Muscle of leg (tissue), 16 donors: ENCODE measurements at places on chromosomes 5 and 9. TPM values are rescaled to one million over a fixed set of nuclear protein-coding genes. Genes with fewer than 3 reads are reported as not detected.

GALNT10 gene
- total RNA-seq: 16.6 TPM

GRCh38 chr5:161134956-161135355 is 282.9 kb upstream of the ATP10B start:
- no peaks in the 10 kb centered on the region for H3K36me3 ChIP-seq
- DNase-seq: no peak
- no peak overlapping the region for H3K27ac ChIP-seq

DNA sequence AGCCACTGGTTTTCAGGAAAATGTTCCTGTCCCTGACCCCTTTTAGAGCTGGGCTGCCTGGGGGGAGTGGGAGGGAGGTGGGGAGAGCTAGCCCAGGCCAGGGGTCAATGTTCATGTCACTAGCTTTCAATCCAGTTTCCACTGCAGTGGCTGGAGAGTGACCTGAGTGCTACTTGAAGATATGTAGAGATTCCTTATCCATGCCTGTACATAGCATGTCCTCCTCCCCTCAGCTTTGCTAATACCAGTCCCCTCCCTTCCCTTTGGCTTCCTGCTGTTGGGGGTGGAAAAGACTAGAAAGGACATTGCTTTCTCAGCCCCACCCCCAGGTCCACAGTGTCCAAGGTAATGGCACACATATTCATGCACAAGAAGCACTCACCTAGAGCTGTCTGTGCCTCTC is 7.8 kb downstream of the DNAJB5 start:
- peaks cover 47% of the 10 kb centered on the region for H3K4me1 ChIP-seq
- DNase-seq: no peak
- H3K4me3 ChIP-seq: no peak overlapping the region
- peaks cover 29% of the 10 kb centered on the region for H3K36me3 ChIP-seq
- no peaks in the 10 kb centered on the region for H3K27me3 ChIP-seq
- H3K27ac ChIP-seq: no peak overlapping the region

- peaks cover 75% of the 10 kb centered on the region for H3K27me3 ChIP-seq
- no peaks in the 10 kb centered on the region for H3K36me3 ChIP-seq
- peak overlapping the region; percentile 37 for H3K4me3 ChIP-seq
- DNase-seq: peak; percentile 45
- no peak overlapping the region for H3K27ac ChIP-seq
- H3K4me1 ChIP-seq: peaks cover 20% of the 10 kb centered on the region
Observed at GRCh38 chr5:88674356-88675167, 208.4 kb downstream of the MEF2C start.

KIF4B gene
- under 0.01 TPM for total RNA-seq

HTR1A gene
- not detected for total RNA-seq

DNA sequence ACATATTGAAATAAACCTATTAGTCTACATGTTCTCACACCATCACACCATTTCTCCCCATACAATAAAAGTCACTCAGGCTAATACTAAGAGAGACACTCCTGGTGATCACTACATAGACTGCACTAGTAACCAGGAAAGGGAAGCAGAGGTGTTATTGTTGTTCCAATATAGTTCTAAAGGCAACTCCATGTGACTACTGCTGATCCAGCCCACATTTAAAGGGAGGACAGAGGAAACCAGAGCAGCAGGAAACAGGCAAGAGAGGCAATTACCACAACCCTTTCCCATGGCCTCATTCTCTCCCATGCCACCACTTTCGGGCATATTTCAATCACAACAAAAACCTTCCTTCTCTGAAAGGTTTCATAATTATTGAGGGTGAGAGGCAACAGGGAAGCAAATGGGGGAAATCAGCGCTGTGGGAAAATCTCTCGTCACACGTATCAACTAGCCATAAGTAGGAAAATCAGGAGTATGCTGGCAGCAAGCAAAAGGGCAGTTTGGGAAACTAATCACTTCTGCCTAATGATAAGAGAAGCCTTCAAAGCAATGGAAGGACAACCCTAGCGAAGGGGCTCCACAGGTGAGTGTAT is 1.8 kb downstream of the UBAP2 start:
- peak; percentile 32 for DNase-seq
- H3K4me1 ChIP-seq: peaks cover 14% of the 10 kb centered on the region
- peak overlapping the region; percentile 31 for H3K27ac ChIP-seq
- H3K27me3 ChIP-seq: no peaks in the 10 kb centered on the region
- H3K36me3 ChIP-seq: peaks cover 11% of the 10 kb centered on the region

DNA sequence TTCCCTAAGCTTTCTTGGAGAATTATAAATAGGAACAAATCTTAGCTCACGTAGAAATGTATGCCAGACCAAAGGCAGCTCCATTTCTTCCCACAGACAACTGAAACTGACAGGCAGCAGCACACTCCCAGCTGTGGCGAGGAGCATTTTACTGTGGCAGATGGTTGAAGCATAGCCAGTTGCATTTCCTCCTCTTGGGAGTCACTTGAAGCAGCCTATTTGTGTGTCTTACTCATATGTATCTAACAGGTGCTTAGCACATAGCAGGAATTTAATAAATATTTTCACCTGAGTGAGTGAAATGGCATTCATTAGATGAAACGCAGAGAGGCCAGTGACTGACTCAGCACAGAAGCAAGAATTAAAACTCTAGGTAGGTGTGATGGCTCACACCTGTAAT is 12.3 kb upstream of the MTMR12 start:
- H3K27me3 ChIP-seq: no peaks in the 10 kb centered on the region
- peak overlapping the region; percentile 29 for H3K27ac ChIP-seq
- H3K4me1 ChIP-seq: peaks cover 3% of the 10 kb centered on the region

DNA sequence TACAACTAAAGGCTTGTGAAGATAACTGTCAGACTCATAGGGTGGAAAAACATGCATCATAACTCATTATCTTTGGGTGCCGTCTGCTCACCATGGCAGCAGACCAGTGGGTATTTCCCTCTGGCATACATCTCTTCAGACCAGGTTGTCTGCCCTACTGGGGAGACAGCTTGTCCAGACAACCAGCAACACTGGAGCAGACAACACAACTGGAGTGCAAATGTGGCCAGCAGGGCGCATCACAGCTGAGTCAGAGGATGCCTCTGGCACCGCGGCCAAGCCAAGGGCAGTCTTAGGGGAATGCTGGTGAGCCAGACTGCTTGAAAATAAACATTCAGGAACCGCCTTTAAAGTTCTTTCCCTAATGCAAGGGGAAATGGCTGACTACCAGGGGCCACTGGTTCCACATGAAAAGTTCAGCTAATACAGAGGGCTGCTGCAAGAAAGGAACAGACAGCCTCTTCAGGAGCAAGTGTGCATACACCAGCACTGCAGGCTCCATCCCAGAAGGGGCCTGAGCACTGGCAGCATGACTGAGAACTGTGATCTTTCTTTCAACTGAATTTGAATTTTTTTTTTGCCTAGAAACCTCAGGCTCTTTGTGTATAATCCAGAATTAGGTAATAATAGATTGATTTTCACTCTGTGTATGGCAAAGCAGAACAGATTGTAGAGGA is 77.3 kb downstream of the MAMDC2 start:
- no peaks in the 10 kb centered on the region for H3K36me3 ChIP-seq
- H3K4me3 ChIP-seq: no peak overlapping the region
- H3K4me1 ChIP-seq: no peaks in the 10 kb centered on the region
- H3K27me3 ChIP-seq: no peaks in the 10 kb centered on the region
- DNase-seq: peak; percentile 14

- no peaks in the 10 kb centered on the region for H3K36me3 ChIP-seq
- H3K4me3 ChIP-seq: no peak overlapping the region
- H3K27me3 ChIP-seq: no peaks in the 10 kb centered on the region
- H3K4me1 ChIP-seq: no peaks in the 10 kb centered on the region
- no peak overlapping the region for H3K27ac ChIP-seq
Observed at GRCh38 chr9:4009006-4009511, 290.8 kb downstream of the GLIS3 start.

- peaks cover 6% of the 10 kb centered on the region for H3K4me1 ChIP-seq
- H3K27ac ChIP-seq: no peak overlapping the region
- H3K4me3 ChIP-seq: no peak overlapping the region
- DNase-seq: no peak
- no peaks in the 10 kb centered on the region for H3K27me3 ChIP-seq
- peaks cover 3% of the 10 kb centered on the region for H3K36me3 ChIP-seq
Observed at GRCh38 chr9:110089681-110090370, 118.1 kb downstream of the C9orf152 start.

GRCh38 chr5:131664929-131665328 is 29.9 kb upstream of the RAPGEF6 start:
- no peaks in the 10 kb centered on the region for H3K4me1 ChIP-seq
- no peaks in the 10 kb centered on the region for H3K27me3 ChIP-seq
- peaks cover 30% of the 10 kb centered on the region for H3K36me3 ChIP-seq
- no peak overlapping the region for H3K27ac ChIP-seq
- H3K4me3 ChIP-seq: no peak overlapping the region
- no peak for DNase-seq

CSF2 gene
- not detected for total RNA-seq

DNA sequence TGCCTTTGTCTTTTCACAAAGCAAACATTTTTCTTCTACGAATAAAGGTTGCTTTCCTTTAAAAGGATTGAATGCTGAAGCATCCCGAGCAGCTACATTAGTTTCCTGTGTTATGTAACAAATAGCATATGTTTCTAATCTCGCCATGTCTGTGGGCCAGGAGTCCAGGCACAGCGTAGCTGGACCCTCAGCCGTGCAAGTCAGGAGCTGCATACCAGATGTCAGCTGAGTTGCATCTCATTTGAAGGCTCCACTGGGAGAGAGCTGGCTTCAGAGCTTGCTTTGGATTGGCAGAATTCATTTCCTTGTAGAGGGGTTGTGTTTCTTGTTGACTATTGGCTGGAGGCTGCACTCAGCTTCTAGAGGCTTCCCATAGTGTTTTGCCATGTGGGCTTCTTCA is 16.0 kb upstream of the GOLPH3 start:
- H3K27me3 ChIP-seq: no peaks in the 10 kb centered on the region
- peak overlapping the region; percentile 37 for H3K27ac ChIP-seq
- H3K4me3 ChIP-seq: no peak overlapping the region
- peaks cover 9% of the 10 kb centered on the region for H3K4me1 ChIP-seq
- no peaks in the 10 kb centered on the region for H3K36me3 ChIP-seq

MARCHF6 gene
- 75.4 TPM for total RNA-seq

DNA sequence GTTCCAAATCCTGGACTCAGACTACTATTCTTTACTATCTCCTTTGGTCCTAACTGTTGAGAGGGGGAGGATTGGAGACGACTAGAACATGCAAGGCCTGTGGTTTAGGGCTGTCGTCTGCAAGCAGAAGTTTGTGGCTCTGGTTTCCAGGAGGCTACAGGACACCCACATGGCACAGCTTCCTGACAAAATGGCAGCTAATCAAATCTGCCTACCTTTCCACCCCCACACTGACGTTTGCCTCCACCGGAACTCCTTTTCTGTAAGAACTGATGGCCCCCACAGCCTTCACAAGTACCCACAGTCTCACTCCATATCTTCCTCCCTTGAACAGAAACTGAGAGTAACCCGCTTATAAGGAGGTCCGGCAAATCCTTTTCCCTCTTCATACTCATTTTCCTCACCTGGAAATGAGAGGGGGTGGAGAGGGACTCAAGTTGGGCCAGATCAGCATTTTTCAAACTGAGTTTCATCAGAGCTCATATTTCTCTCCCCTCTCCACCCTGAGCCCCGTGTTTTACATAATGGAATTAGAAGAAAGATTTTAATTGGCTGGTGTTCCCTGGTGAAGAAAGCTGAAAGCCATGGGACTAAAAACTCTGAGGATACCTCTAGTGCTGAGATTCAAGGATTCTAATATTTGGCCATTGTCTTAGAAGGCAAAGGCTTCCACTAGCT is 5.2 kb downstream of the SLC31A2 start:
- peak; percentile 12 for DNase-seq
- peaks cover 17% of the 10 kb centered on the region for H3K36me3 ChIP-seq
- H3K4me1 ChIP-seq: peaks cover 8% of the 10 kb centered on the region
- no peak overlapping the region for H3K27ac ChIP-seq

C9orf153 gene
- total RNA-seq: 0.49 TPM

DNA sequence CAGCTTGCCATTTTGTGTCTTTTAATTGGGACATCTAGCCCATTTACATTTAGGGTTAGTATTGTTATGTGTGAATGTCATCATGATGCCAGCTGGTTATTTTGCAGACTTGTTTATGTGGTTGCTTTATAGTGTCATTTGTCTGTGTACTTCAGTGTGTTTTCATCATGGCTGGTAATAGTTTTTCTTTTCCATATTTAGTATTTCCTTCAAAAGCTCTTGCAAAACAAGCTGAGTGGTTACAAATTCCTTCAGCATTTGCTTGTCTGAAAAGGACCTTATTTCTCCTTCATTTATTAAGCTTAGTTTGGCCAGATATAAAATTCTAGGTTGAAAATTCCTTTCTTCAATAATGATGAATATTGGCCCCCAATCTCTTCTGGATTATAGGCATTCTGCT is 28.5 kb upstream of the TNFSF15 start:
- no peak overlapping the region for H3K27ac ChIP-seq
- H3K4me3 ChIP-seq: no peak overlapping the region
- H3K36me3 ChIP-seq: no peaks in the 10 kb centered on the region

- H3K4me3 ChIP-seq: no peak overlapping the region
- H3K27me3 ChIP-seq: no peaks in the 10 kb centered on the region
- H3K4me1 ChIP-seq: peaks cover 4% of the 10 kb centered on the region
- no peak overlapping the region for H3K27ac ChIP-seq
- no peaks in the 10 kb centered on the region for H3K36me3 ChIP-seq
Observed at GRCh38 chr9:19174127-19174912, 47.0 kb upstream of the PLIN2 start.

GRCh38 chr5:151737431-151737830 is 21.0 kb downstream of the ATOX1 start:
- H3K4me1 ChIP-seq: peaks cover 18% of the 10 kb centered on the region
- H3K4me3 ChIP-seq: no peak overlapping the region
- no peak for DNase-seq
- no peaks in the 10 kb centered on the region for H3K27me3 ChIP-seq
- no peaks in the 10 kb centered on the region for H3K36me3 ChIP-seq
- no peak overlapping the region for H3K27ac ChIP-seq

GRCh38 chr5:95032801-95033200 is 252.1 kb downstream of the MCTP1 start:
- H3K4me3 ChIP-seq: no peak overlapping the region
- H3K27me3 ChIP-seq: no peaks in the 10 kb centered on the region
- no peak for DNase-seq
- H3K27ac ChIP-seq: no peak overlapping the region
- no peaks in the 10 kb centered on the region for H3K36me3 ChIP-seq

GRCh38 chr5:53482717-53483638 is 2.5 kb downstream of the FST start:
- H3K4me1 ChIP-seq: peaks cover 15% of the 10 kb centered on the region
- peak; percentile 63 for DNase-seq
- H3K36me3 ChIP-seq: peaks cover 11% of the 10 kb centered on the region
- H3K4me3 ChIP-seq: peak overlapping the region; percentile 76
- peaks cover 28% of the 10 kb centered on the region for H3K27me3 ChIP-seq
- H3K27ac ChIP-seq: no peak overlapping the region

AFAP1L1 gene
- 75.3 TPM for total RNA-seq

TMEM232 gene
- 2.7 TPM for total RNA-seq

DENND1A gene
- total RNA-seq: 9.3 TPM

- H3K4me1 ChIP-seq: no peaks in the 10 kb centered on the region
- no peaks in the 10 kb centered on the region for H3K27me3 ChIP-seq
- peaks cover 2% of the 10 kb centered on the region for H3K36me3 ChIP-seq
Observed at GRCh38 chr9:123717581-123718175, 212.2 kb downstream of the DENND1A start.

GRCh38 chr5:40227931-40228330 is 451.8 kb upstream of the PTGER4 start:
- H3K27me3 ChIP-seq: no peaks in the 10 kb centered on the region
- H3K4me3 ChIP-seq: no peak overlapping the region

- no peaks in the 10 kb centered on the region for H3K27me3 ChIP-seq
- H3K4me3 ChIP-seq: no peak overlapping the region
- DNase-seq: no peak
- H3K36me3 ChIP-seq: no peaks in the 10 kb centered on the region
- H3K4me1 ChIP-seq: no peaks in the 10 kb centered on the region
Observed at GRCh38 chr5:22835686-22836085, 17.5 kb downstream of the CDH12 start.

LCN1 gene
- not detected for total RNA-seq
